ENCODE measurements at places on chromosomes 11 and 22. TPM values are rescaled to one million over a fixed set of nuclear protein-coding genes. Genes with fewer than 3 reads are reported as not detected.

DNA sequence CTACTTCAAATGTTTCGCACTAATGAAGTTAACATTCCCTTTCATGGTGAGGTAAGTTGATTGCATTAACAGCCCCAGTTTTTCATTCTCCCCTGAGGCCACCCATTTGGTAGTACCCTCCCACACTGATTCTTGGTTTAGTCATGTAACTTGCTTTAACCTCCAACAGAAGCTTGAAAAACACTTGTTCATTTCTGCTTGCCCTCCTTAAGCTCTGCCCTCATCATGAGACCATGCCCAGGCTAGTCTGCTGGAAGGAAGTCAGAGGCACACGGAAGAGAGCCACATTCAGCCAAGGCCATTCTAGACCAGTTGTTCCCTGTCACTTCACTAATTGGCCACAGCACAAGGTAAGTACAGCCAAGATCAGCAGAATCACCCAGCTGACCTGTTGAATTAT is 50.7 kb upstream of the CD44 start:
- no peak overlapping the region for H3K4me3 ChIP-seq
- no peak for DNase-seq
- peaks cover 3% of the 10 kb centered on the region for H3K27me3 ChIP-seq
- H3K36me3 ChIP-seq: peaks cover 10% of the 10 kb centered on the region
- H3K27ac ChIP-seq: peak overlapping the region; percentile 36

DNA sequence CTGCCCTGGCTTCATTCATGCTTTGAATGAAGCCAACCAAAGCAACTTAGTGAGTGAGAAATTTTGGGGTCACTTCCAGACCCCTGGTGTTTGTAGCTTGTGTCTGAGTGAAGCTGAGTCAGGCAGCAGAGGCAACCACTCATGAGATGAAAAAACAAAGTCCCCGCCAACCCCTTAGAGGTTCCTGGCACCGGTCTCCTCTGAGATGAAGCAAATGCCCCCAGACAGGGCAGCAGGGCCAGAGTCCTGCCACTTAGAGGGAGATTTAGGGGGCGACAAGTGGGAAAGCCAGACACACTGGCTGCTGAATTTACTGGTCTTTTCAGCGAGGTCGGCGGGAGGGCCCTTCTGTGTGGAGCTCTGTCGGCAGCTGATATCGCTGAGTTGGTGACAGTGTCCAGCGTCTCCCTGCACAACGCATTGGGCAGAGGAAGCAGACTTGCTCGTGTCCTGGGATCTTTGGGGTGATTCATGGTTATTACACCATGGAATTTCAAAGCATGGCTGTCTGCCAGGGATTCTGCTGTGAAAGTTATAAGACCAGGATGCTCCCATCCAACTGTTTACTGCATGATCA is 482.6 kb downstream of the MIAT start:
- no peaks in the 10 kb centered on the region for H3K36me3 ChIP-seq
- H3K27me3 ChIP-seq: peaks cover 2% of the 10 kb centered on the region
- H3K27ac ChIP-seq: no peak overlapping the region
- no peak overlapping the region for H3K4me3 ChIP-seq
- H3K4me1 ChIP-seq: no peaks in the 10 kb centered on the region

DNA sequence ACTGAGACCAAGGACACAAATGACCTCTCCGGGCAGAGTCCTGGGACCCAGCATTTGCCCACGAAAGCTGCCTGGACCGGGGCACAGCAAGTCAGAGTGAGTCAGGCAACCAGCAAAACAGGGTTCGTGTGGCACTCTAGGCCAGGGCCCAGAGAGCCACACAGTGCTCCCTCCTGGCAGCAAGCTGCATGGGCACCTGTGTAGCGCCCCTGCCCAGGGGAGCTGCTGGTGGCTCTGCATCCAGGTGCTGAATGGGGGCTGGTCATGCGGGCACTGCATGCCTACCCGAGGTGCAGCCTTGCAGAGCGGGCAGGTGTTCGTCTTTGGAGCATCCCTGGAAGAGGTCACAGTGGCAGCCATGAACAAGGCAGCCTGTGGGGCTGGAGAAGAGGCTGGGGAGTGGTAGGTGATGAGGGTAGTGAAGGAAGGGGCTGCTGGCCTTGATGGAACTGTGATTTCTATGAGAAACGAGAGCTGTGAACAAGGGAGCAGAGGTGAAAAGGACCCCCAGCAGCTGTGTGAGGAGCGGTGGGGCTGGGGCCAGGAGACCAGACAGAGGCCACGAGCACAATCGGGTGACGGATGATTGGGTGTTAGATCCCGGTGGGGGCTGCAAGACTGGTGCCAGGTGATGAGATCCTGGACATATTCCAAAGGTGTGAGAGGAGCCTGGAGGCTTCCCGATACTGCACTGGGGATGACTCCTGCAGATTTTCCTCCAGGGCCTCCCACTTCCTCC is 63.3 kb downstream of the DGCR2 start:
- H3K4me1 ChIP-seq: no peaks in the 10 kb centered on the region
- no peak overlapping the region for H3K4me3 ChIP-seq
- DNase-seq: peak; percentile 25
- no peaks in the 10 kb centered on the region for H3K27me3 ChIP-seq

DNA sequence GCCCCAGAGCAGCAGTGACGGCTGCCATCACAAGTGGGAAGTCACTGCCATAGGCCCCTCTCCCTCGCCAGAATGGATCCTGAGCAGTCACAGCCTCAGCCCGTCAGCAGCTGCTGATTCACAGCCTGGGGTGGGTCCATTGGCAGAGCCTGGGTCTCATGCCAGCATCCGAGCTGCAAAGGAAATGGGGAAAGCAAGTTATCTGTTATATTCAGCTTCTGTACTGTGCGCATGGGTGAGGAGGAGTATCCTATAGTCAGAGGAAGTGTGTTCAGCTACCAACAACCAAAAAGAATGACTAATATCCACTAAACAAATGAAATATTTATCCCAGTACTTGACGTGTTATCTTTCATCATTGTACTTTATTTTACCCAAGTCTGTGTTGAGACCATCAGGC is 119.7 kb downstream of the RCN1 start:
- DNase-seq: no peak
- H3K36me3 ChIP-seq: no peaks in the 10 kb centered on the region
- H3K27me3 ChIP-seq: peaks cover 6% of the 10 kb centered on the region
- no peaks in the 10 kb centered on the region for H3K4me1 ChIP-seq
- no peak overlapping the region for H3K27ac ChIP-seq

- H3K4me3 ChIP-seq: no peak overlapping the region
- peaks cover 5% of the 10 kb centered on the region for H3K4me1 ChIP-seq
- H3K36me3 ChIP-seq: peaks cover 2% of the 10 kb centered on the region
- peaks cover 5% of the 10 kb centered on the region for H3K27me3 ChIP-seq
Measured at GRCh38 chr11:13134066-13134465, 125.0 kb downstream of the RASSF10 start.

GRCh38 chr11:11568651-11569229 is 53.1 kb downstream of the GALNT18 start:
- H3K27me3 ChIP-seq: peaks cover 5% of the 10 kb centered on the region
- H3K4me1 ChIP-seq: peaks cover 17% of the 10 kb centered on the region
- no peaks in the 10 kb centered on the region for H3K36me3 ChIP-seq
- no peak overlapping the region for H3K27ac ChIP-seq
- DNase-seq: no peak

PATE3 gene
- total RNA-seq: not detected

MOV10L1 gene
- not detected for total RNA-seq

ADORA2A gene
- 29.1 TPM for total RNA-seq
